CD8-positive, alpha-beta T cell (primary cell): ENCODE measurements at places on chromosomes 5 and 9. TPM values are rescaled to one million over a fixed set of nuclear protein-coding genes. Genes with fewer than 3 reads are reported as not detected.

Gene ZNF300
- 1.8 TPM for total RNA-seq

Gene C1QTNF3
- total RNA-seq: 3.3 TPM

Gene ADCY2
- total RNA-seq: not detected

Gene PCDHGA1
- 0.11 TPM for total RNA-seq

Gene FSTL4
- total RNA-seq: 0.75 TPM

Gene OLFML2A
- not detected for total RNA-seq

Gene NMRK1
- total RNA-seq: 35.8 TPM

Gene NUTM2G
- not detected for total RNA-seq

Gene IFNA2
- total RNA-seq: not detected

Gene PLPP1
- total RNA-seq: 5.9 TPM

Gene TSSK1B
- not detected for total RNA-seq

Gene OTULINL
- 93.1 TPM for total RNA-seq

Gene BSPRY
- not detected for total RNA-seq

Gene FAM221B
- total RNA-seq: not detected

Gene FBXL7
- not detected for total RNA-seq
